ENCODE measurements at places on chromosomes 1 and 21.

DNA sequence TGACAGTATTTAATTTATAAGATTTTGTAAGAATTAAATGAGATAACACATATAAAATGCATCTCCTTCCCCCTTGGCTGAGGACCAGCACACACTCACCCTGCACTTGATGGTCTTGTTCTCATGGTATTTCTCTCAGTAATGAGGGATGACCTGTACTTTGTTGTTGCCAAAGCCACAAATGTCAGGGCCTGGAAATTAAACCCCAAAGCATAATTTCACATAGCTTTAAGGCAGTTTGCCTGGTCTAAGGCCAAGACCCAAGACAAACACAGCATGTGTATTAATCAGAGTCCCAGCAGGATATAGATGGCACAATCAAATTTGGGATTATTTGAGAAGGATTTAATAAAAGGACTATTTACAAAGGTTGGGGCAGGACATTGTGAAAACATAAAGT is 48.6 kb upstream of the EPS15 start:
- DNase-seq = no peak

GRCh38 chr1:210362526-210362925 is 33.8 kb downstream of the HHAT start:
- DNase-seq = peak; percentile 75

DNA sequence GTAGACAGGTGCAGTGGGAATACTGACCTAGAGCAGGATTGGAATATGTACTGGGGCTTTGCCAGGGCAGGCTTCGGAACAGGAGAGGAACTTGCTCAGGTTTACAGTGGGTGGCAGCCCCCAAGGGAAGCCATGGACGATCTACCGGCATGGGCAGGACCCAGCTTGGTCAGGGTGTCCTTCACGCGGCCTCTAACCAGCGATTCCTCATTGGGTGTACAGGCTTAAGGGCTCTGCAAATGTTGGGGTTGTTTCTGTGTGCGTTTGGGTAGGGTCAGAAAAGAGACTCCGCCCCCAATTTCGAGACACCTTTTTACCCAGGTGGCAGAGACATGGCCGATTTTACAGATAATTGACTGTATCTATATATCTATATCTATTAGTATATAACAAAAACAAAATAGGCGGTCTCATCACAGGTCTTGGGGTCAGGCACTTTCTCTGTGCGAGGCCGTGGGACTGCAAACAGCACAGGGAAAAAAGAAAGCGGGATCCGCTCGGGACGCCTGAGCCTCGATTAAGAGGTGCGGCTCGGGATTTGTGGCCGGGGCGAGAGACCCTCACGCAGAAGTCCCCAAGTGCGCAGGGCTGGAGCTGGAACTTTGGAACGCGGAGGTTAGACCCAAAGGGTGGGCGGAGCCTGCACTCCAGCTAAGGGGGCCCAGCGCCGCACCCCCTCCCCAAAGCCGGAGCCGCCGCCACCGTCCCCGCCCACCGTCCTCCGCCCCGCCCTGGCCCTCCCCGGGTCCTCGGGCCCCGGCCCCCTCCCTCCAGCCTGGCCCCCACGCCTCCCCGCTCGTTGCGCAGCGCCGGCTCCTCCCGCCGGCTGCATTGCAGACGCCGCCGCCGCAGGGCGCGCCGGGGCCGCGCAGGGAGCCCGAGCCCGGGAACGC is 67.5 kb upstream of the VAMP3 start:
- DNase-seq = no peak

DNA sequence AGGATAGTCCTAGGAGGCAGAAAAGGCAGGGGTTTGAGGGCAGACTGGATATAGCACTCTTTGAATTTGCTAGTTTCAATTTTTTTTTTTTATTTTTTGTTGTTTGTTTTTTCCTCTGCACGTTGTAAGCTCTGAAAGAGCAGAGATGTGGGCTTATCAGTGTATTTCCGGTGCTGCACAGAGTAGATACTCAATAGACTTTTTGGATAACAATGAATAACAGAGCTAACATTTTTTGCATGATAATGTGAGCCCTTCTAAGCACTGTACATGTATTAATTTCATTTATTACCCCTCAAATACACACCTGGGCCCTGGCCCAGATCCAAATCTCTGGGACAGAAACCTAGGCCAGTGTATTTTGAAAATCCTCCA is 17.1 kb upstream of the PARP1 start:
- DNase-seq = no peak

GRCh38 chr1:203320591-203321272 is 15.4 kb downstream of the BTG2 start:
- DNase-seq = peak; percentile 33

GRCh38 chr21:25508364-25508763 is 98.9 kb downstream of the MRPL39 start:
- no peak for DNase-seq

- DNase-seq = peak; percentile 74
Observed at GRCh38 chr1:155126556-155127104, 1.0 kb upstream of the EFNA1 start.

Data from mesenchymal stem cell (in vitro differentiated cells and primary cell).